Stimulated activated CD4-positive, alpha-beta T cell treated with anti-CD3 and anti-CD28 coated beads, Interleukin-15, amount 100 ng/mL, for 24 hours (primary cell): ENCODE measurements at places on chromosomes 6 and 20.

- DNase-seq = no peak
Measured at GRCh38 chr6:76439811-76440210, 367.3 kb upstream of the IMPG1 start.

- no peak for DNase-seq
Measured at GRCh38 chr20:41510847-41511450, 107.2 kb downstream of the CHD6 start.

DNA sequence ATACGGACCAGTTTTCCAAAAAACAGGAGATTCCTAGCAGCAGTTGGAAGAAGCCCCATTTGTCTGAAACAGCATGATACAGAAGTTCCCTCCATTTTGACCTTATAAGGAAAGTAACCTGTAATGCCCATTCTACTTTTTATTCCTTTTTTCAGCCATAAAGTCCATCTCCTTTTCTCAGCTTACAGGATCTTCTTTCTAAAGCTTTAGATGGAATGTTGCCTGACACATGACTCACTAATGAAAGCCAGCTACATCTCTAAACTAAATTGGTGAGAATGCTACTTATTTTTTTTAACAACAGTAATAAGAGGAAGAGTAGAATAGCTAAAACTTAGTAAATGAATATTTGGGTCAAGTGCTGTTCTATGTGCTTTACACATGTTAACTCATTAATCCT is 234.1 kb downstream of the CDH26 start:
- no peak for DNase-seq

DNA sequence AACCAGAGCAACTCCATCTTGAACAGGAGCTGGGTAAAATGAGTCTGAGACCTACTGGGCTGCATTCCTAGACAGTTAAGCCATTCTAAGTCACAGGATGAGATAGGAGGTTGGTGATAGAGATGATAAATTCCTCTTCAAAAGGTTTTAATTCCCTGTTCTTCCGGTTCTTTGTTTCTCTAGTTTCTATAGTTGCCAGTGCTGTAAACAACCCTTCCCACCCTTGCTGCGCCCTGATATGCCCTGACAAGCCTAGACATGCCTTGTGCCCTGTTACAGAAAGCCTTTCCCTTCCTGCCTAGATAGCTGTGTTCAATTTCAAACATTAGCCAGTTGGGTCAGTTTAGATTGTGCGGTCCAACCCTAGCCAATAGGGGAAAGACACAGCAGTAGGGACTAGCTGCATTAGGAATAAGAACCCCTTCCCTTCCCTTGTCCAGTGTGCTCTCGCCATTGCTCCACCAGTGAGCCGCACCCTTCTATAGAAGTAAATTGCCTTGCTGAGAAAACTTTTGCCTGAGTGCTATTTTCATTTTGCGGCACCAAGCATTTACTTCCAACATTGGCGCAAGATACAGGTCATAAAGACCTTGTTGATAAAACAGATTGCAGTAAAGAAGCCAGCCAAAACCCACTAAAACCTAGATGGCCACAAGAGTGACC is 52.5 kb upstream of the CCN2 start:
- DNase-seq = no peak

DNA sequence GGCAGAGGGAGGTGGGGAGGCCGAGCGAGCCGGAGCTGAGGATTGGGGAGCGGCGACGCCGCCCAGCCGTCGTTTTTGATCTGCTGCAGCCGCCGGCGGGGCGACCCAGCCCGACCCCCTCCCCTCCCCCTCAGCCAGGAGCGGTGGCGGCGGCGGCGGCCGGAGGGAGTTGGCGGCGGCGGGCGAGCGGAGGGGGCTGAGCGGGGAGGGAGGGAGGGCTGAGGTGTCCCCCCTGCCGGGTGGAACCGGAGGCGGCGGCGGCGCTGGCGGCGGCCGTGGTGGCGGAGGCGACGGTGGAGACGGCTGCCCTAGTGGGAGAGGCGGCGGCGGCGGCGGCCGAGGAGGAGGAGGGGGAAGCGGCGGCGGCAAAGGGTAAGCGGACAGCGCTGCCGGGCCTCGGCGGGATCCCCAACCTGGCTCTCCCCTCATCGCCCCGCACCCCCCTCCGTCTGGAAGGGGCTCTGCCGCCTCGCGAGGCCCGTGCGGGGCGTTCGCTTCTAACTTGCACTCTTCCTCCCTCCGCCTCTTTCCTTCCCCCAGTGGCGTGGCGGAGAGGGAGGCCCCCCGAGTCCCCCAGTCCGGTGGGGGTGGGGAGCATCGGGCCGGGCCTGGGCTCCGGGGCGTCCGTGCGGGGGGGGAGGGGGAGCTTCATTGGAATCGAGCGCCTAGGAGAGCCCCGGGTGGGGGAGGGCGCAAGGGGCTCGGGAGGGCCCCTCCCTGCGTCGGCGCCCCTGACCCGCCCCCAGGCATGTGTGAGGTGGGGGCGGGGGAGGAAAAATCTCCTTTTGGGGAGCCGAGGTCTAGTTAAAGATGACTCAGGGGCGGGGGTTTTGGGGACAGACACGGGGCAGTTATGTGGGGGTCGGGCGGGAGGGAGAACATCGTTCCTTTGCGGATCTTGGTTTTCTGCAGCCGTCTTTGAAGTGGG is at the start of gene TAB2:
TSS of gene TAB2 (plus strand) at position 69 of the 928 bp plus-strand sequence. CDS start 52,286 bp downstream, outside the sequence.
- DNase-seq = peak; percentile 87

DNA sequence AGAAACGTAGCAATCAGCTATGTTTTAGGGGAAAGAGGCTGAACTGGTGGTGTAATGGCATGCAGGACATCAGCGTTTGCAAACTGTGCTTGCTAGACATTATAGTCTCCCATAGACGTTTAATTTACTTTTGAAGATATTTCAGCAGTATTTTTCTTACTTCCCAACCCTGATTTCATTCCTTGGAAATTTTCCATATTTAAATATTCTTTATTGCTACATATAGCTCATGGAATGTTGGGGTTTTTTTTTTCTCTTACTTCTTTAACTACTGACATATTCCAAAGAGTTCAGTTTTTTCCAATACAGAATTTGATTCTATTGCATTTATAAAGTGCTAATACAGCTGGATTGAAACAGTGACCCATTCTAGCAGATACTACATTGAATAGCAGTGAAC is 694.4 kb upstream of the CITED2 start:
- no peak for DNase-seq

GRCh38 chr6:98769546-98769945 is 64.8 kb upstream of the POU3F2 start:
- DNase-seq = peak; percentile 14

DNA sequence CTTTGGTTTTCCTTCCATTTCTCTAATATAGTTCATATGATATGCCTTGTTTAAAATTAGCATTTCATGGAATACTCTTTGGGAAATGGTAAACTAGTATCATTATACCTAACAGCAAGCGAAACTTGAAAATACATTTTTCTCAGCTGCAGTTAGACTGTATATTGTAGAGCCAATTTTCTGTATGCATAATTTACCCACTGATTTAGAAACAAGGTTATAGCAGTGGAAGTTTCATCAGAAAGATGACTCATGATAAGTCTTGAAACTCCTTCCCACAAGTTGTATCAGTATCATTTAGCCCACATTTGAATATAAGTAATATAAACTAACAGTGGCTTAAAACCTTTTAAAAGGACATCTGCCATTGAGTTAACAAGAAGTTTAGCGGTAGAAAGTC is 164.8 kb upstream of the BMP5 start:
- no peak for DNase-seq

- DNase-seq = no peak
Measured at GRCh38 chr6:137224799-137225198, 5.6 kb upstream of the IFNGR1 start.

- DNase-seq = peak; percentile 10
Measured at GRCh38 chr6:135535989-135536414, 38.5 kb upstream of the AHI1 start.

- no peak for DNase-seq
Measured at GRCh38 chr20:52748990-52749389, 223.2 kb upstream of the TSHZ2 start.

GRCh38 chr6:143040018-143040417 is 20.7 kb upstream of the AIG1 start:
- no peak for DNase-seq

- no peak for DNase-seq
Measured at GRCh38 chr6:14379568-14379967, 262.0 kb downstream of the CD83 start.

DNA sequence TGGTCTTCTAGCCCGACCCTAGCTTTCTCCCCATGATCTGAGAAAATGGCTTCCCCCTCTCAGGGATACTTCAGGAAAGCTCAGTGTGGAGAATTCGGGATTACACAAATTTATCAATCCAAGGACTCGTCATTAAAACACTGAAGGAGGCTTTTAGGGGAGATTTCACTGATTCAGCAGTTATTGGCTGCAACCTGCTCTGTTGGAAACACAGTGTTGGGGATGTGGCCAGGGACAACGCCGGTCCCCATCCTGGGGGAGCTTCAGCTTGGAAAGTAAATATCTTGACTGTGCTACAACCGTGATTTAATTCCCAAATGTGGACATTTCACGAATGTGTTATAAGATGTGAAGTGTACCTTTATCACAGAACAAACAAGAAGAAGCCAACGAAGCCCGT is 44.8 kb upstream of the ZNF831 start:
- DNase-seq = no peak

- DNase-seq = no peak
Measured at GRCh38 chr6:12200015-12200564, 90.1 kb upstream of the EDN1 start.

DNA sequence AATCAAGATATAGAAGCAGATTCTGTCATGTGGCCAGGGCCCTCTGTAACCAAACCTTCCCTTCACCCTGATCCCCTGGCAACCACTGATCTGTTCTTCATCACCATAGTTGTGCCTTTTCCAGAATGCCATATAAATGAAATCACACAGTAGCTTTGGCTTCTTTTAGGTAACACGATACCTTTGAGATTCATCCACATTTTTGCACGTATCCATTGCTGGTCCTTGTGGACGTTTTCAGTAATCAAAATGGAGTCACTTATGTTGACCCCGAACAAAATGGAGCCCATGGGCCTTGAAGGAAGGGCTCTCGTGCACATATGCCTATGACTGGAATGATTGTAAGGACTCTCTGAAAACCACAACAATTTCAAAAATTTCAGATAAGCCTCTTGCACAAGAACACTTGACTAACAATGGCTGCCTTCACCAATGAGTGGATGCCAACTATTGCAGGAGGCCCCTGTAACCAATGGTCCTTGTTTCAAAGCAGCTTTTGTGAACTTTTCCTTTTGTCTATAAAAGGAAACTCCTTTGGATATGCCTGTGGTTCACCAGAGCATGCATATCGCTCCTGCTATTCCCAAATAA is 84.3 kb upstream of the RALY start:
- DNase-seq = no peak
